ENCODE measurements at places on chromosomes 6 and 20.

DNA sequence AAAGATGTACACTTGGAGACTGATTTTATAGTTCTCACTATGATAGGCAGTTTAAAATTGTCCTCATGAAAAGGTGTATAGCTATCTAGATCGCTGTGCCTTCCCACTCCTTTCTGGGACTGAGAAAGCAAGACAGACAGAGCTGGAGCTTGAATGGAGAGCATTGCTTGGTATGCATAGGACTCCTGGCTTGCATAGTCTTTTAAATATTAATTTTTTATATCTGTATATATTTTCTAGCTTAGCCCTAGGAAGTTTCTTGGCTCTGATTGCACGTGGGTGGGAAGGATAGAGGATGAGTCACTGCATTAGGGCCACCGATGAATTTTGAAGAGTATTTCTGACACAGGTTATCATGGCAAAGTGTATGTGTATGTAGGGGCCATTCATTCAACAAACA is 150.0 kb upstream of the SPACA1 start:
- no peak for DNase-seq

DNA sequence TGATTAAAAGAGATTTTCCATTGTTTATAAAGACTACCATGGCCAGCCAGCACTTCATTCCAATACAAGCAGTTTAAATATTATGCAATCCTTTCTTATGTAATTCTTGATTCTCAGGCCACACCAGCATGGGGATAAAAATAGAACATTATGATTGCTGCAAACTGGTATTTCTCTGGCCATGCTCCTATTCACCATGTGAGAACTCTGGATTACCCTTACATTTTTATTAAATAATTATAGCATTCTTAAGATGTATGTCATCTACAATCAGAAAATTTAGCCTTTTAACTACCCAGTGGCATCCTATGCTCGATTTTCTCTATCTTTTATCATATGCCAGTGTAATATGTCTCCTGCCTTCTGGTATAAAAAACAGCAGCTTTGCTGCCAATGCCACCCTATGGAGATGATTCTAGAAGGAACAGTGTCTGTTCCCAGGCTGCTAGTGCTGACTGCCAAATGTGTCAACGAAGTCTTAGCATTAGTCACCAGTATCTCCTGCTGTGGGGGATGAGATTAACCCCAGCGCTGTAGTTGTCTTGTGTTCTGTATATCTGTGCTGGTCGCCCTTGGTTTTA is 501.4 kb downstream of the BCKDHB start:
- peak; percentile 50 for DNase-seq

DNA sequence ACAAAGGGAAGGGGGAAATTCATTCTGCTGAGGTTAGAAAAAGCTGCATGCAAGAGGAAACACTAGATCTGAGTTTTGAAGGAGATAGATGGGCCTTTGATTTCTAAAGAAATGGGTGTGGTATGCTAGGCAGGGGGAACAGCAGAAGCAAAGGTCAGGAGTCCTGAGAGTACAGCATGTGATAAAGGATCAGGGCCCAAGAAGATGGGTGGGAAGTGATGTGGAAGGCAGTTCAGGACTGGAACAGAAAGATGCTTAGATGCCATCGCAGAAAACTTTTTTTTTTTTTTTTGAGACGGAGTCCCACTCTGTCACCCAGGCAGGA is 126.2 kb downstream of the ALDH8A1 start:
- no peak for DNase-seq

DNA sequence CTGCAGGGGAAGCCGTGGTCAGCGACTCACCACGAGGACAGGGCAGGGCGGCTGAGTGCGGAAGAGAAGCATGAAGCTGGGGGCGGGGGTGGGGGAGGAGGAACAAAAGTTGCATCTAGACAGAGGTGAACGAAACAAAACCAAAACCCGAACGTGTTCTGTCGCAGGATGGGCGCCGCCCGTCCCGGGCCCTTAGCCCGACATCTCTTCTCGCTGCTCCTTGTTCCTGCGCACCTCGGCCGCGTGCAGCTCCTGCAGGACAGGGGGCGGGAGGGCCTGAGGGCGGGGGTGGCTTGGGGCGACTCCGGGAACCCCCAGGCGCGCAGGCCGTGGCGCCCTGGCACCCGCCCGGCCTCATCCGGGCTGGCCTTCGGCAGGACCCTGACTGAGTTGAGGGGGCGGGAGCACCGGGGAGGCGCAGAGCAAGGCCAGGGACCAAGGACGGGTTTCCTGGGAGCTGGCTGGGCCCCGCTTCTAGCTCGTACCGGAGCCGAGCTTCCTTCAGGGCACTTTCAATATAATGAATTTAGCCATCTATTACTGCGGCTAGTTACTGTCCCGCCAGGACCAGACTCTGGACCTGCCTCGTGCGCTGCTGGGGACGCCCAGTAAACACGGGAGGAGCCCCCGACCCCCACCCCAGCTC is 12.0 kb downstream of the STMN3 start:
- DNase-seq: peak; percentile 56

- DNase-seq: no peak
Observed at GRCh38 chr6:170234419-170234818, 56.5 kb downstream of the DLL1 start.
